Mammary epithelial cell (primary cell): ENCODE measurements at places on chromosomes 6 and 20. TPM values are rescaled to one million over a fixed set of nuclear protein-coding genes. Genes with fewer than 3 reads are reported as not detected.

GRCh38 chr6:12280458-12280857, 9.7 kb upstream of the EDN1 start:
- peak; percentile 46 for DNase-seq

GRCh38 chr6:136564180-136564579, 14.0 kb upstream of the MAP7 start:
- DNase-seq = no peak

JPH2 gene
- 14.2 TPM for total RNA-seq

MYH7B gene
- under 0.01 TPM for total RNA-seq

DNA sequence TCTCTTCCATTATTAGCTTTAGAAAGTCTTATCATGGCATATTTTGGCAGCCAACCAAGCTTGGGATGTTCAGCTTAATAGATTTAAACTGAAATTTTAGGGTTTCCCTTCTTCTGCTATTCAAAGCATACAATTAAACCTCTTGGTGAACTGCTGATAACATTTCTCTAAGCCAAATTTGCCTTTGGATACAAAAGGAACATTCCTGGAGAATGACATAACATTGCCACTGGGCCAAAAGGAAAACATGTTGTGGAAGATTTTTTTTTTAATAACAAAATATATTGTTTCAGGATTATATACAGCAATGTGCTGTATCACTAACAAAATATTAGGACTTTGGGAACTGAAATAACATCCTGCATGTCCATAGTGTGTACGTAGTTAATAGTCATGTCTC, 215.1 kb upstream of the TBX18 start:
- no peak for DNase-seq

- no peak for DNase-seq
Measured at GRCh38 chr20:11090751-11091150, 417.0 kb upstream of the JAG1 start.

- no peak for DNase-seq
Measured at GRCh38 chr6:46972531-46972930, 50.8 kb upstream of the ADGRF5 start.

GRCh38 chr6:85382541-85382940, 67.3 kb upstream of the NT5E start:
- no peak for DNase-seq

CD93 gene
- not detected for total RNA-seq

SIRPB2 gene
- 4.1 and 5.5 TPM in 2 replicates for total RNA-seq

- DNase-seq = peak; percentile 42
Measured at GRCh38 chr6:116251568-116252384, 2.1 kb downstream of the TSPYL4 start.
